ENCODE measurements at places on chromosomes 16 and 17.

GRCh38 chr16:85521552-85522307, 91.4 kb upstream of the GSE1 start:
- DNase-seq, result no peak

DNA sequence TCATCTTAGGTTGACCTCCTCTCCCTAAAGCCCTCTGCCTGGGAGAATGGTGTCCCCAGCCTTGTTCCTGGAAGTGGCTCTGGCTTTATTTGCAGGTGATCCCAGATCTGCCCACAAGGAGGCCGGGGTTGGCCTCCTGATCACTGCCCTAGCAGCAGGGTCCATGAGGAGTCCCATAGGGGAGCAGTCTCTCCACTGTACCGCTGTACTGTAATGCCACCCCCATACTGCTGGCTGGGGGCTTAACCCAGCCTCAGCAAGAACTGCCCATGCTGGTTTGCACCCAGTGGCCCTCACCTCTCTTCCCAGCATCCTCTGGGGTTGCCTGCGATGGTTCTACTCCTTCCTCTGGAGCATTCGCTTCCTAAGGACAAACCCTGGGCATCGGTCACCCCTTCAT, 39.1 kb downstream of the PSME3IP1 start:
- DNase-seq, result no peak

DNA sequence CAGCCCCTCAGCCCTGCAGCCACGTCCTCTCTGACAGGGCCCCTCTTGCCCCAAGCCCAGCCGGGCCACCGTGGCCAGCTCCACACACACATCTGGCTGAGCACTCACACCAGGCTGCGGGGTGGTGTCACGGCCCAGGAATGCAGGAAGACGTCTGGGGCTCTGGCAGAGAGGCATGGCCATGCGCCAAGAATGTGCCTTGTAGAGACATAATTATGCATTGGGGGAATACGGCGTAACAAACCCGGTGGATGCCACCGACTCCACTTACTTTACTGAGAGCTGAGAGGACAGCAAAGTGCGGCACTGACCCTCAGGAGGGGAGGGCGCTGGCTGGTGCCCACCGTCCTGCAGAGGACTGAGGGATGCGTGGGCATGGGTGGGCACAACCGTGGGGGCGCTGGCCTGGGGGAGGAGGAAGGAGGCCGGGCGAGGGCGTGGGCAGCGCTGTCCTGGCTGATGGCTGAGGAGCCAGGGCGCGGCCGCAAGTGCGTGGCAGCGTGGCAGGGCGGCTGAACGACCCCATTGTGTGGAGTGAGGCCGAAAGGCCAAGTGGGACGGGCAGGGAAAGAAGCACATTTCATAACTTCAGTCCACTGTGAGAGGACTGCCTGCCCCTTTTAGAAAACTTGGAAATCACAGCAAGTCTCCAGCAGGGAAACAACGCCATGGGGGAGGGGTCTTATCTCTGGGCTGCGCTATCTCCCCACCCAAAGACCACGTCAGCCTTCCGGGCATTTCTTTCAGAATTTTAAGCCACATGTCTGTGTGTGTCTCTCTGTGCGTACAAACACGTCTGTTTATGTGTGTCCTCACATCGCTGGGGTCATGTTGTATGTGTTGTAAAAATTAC, 30.6 kb downstream of the METRNL start:
- DNase-seq, result no peak

DNA sequence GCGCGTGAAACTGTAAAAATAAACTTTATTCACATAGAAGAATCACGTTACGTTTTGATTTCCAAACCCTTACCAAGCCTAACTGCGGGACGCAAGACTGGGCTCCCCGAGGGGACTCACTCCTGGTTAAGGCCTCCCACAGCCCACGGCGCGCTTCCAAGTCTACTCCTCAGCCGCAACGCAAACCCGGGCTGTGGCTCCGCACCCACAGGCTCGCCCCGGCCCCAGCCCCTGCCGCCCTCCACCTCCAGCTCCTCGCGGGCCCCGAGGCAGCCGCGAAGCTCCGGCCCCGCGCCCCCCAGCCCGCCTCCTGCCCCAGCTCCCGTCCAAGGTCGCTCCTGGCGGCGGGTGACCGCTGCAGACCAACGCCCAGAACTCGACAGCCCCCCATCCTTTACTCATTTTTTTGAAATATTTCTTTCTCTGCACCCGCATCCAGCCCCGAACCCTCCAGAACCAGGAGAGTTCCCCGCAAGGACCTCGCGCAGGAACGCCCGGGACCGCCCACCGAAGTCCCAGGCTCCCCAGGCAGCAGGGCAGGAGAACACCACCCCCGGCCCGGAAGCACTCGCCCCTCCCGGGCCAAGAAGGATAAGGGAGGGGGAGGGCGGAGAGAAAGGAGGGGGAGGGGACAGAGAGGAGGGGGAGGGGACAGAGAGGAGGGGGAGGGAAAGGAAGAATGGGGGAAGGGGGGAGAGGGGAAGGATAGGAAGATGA, 912 bp downstream of the USP22 start:
- peak; percentile 46 for DNase-seq

GRCh38 chr16:52434224-52434623, 112.7 kb downstream of the TOX3 start:
- no peak for DNase-seq

Data from activated gamma-delta T cell treated with anti-CD3 and anti-CD28 coated beads, Interleukin-2, amount 50 U/mL, for 16 hours (primary cell).